ENCODE measurements at places on chromosomes 1 and 21.
A peak's percentile ranks its signal among the peaks of the same experiment; 100 is the strongest.

DNA sequence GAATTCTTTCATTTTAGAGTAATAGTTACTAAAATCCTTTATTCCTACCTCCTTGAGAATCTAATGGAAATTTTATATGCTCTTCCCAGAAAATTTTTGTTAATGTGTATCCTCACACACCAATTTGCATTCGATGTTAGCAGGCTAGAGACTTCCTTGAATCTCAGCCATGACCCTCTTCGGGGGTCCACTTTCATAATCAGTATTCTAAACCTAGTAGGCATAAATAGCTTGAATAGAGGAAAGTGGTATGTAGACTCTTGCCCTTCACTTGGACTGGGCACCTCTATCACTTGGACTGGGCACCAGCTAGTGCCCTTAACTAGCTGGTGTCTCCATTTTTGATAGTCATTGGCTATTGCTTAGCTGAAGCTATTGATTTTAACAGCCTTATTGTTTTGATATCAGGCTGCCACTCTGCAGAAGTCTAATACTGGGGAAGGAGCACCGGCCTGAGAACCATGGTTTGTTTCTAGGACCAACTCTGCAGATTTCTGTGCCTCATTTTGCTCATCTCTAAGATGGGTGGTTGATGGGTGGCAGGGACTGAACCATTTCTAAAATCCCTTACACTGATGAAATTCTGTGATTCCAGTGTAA, 42.8 kb downstream of the MRPL39 start:
- DNase-seq: no peak

- DNase-seq: peak; percentile 89
Observed at GRCh38 chr1:177256153-177257075, 85.7 kb downstream of the BRINP2 start.

DNA sequence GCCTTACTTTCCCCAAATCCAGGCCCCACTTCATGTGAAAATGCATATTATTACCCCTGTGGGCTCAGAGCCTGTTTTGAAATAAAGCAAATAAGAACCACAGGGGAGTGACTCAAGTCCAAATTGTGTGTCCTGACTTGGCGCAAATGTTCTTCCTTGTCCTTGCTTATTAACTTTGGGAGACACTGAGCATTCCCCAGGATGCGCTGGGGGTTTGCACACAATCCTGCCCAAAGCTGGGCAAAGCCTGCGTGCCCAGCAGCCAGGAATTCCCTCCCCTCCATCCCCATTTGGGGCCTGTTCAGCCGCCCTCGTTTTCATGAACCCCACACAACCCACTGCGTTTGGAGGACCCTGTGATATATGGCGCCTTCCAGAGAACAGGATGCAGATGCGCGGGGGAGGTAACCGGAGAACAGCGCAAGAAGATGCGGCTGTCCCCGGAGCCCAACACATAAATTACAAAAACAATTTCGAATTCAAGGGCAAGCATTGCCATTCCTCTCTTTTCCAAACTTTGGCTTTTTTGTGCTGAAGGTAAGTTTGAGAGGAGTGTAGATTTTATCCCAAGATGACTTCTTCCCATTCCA, 42.4 kb upstream of the CLDN14 start:
- no peak for DNase-seq

DNA sequence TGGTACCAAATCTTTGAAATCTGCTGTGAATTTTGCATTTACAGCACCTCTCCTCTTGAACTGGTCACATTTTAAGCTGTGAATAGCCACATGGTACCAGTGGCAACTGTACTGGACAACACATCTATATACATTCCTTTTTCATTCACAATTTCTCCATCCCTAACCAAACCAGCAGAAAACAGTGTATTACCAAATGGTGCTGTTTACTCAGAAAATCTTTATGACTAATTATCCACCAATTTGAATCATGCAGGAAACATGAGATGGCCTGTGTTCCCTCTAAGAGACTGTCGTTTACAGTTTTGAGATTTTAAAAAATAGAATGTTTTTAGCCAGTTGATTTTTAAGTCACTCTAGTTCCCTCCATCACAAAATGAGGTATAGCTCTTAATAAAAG, 17.6 kb upstream of the CCT8 start:
- no peak for DNase-seq

DNA sequence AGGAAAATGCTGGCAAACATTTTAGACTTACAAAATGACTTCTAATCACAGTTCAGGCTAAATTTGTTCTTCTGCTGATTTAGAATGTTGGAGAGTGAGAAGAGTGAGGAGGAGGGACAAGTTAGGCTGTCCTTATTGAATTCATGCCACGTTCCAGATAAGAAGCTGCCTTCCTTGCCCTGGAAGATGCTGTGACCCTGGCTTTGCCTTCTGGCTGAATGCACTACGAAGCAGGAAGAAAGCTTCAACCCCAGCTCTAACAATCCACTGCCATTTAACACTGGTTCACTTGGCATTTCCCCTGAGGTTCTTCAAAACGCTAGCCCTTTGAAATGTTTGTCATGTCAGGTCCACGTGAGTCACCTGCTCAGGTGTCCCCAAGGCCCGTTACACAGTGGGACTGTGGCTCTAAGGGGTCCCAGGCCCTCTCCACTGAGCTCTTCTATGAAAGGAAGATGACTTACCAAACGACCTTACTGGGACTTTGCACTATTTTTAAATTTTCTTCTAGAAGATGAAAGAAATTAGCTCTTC, 30.0 kb upstream of the LRRC8C start:
- no peak for DNase-seq

DNA sequence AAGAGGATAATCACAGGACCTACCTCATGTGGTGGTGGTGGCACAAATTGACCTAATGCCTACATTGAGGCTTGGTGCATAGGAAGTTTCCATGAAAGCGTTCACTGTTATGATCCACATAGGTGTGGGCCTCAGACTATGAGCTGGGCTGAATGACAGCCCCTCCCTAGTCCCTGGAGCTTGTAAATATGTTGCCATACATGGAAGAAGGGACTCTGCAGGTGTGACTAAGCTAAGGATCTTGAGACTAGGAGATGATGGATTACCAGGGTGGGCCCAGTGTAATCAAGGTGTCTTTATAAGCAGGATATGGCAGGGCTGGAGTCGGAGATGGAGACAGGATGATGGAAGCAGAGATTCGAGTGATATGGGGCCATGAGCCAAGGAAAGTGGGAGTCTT, 31.0 kb upstream of the KCNE1 start:
- DNase-seq: no peak

DNA sequence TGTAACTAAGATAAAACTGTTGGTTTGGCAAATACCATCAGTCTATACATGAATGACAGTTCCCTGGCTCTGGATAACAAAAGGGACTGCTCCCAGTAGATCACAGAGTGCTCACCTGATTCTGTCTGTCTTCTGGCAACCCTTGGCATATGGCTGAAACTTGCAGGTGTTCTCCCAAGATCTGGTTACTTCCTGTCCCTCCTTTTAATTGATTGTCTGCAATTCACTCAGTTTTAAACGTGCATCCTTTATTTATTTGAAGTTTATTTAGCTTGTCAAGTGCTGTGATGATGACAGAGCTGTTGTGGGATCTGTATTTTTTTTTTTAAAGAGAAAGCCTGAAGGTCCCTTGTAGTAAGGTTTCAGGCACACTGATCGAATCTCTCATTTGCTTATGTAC, 3.4 kb downstream of the KCNA3 start:
- no peak for DNase-seq

- no peak for DNase-seq
Observed at GRCh38 chr1:166914111-166914510, 38.0 kb upstream of the TADA1 start.

DNA sequence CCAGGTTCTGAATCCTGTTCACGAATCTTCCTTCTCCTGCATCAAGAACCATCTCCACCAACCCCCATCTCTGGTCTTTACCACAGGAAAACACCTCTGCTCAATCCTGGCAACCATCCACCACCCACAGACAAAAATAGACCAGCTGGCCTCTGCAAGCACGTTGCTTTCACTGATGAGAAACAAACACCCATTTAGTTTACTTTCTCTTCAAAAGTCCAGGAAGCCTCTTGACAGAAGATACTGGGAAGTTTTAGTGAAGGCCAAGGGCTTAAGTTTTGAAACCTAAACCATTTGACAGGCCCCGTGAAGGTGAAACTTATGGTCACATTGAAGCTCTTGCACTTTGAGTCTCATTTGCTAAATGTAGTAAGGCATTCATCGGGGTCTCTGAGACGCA, 122.6 kb upstream of the PPP2R5A start:
- no peak for DNase-seq

GRCh38 chr21:45826676-45827301, 154.8 kb upstream of the COL6A1 start:
- DNase-seq: peak; percentile 32

DNA sequence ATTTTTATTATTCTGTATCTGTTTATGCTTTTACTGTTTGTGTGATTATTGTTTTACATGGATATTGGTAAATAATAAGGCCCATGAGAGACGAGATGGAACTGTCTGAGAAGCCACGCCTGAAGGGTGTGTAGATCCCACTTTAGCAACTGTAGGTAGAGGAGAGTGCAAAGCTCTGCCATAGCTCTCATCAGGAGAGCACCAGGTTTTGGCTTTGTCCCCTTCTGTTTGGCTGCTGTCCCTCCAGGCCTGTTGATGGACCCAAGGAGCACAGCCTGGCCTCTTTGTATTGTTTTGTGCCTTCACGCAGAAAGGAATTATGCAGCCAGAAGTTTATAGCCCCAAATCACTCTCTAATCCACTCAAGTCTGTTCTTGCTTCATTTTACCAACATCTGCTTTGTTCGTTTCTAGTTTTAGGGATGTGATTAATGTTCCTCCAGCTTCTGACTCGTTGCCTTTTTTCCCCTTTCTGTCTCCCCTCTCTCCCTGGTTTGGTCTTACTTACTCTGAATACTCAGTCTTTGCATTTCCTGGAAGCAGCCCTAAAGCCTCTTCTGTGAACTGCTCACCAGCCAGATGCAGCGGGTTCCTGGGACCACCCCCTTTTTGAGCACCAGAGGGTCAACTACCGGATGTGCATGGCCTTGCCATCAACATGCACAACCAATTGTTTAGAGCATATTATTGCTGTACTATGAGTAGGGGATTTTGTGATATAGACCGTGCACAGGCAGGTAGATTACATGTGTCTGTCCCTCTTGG, 127.3 kb downstream of the HHAT start:
- DNase-seq: no peak

DNA sequence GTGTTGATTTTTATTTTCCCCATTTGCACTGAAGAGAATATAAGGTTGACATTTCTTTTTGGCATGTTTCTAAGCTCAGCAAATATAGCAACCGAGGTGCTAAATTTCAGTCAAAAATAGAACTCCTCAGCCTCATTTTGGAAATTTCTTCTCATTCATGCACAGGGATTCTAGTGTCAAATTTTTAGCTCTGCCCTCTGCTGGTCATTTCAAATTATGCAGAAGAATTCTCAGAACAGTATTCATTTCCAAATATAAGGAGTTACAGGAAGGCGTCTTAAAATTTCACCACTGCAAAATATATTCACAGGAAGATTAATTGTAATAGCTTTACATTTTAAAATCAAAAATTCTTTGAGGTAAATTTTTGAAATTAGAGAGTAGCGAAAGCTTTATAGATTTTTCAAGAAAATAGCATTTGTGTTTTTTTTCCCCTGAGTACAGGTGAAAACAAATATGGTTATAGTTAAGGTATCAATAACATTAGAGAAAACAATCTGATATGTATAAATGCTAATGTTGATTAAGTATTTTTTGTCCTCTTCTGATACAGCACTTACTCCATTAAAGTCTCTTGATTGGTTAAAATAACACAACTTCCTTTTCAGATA, 57.9 kb downstream of the FMN2 start:
- no peak for DNase-seq

DNA sequence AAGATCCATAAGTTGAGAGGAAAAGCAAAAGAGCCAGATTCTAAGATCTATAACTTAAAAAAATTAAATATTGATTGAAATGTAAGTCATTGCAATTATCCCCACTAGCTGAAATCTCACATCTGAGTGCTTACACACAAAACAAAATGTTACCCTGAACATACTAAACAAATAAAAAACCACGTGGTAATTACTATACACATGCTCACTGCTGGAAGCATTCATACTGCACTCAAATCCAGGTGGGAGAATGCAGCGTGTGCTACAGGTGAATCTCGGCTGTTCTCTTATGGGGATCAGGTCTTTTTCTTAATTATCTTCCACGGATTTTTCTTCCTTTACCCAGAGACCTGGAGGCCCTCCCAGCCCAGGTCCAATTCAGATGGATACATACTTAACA, 74.3 kb downstream of the SDC3 start:
- no peak for DNase-seq

DNA sequence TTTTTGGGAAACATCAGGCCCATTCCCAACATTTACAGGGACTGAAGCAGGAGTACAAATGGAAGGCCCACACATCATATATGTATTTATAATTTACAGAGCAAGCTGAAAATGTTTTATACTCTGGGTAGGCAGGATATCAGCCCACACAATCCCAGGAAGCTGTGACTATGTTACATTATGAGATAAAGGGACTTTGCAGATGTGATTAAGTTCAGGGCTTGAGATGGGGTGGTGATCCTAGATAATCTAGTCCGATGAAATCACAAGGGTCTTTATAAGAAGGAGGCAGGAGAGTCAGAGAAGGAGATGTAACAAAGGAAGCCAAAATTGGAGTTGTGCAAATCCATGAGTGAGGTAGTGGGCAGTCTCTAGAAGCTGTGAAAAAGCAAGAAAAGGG, 160.5 kb downstream of the PDE4B start:
- no peak for DNase-seq

- peak; percentile 5 for DNase-seq
Observed at GRCh38 chr21:36321325-36322082, 1.5 kb downstream of the MORC3 start.

DNA sequence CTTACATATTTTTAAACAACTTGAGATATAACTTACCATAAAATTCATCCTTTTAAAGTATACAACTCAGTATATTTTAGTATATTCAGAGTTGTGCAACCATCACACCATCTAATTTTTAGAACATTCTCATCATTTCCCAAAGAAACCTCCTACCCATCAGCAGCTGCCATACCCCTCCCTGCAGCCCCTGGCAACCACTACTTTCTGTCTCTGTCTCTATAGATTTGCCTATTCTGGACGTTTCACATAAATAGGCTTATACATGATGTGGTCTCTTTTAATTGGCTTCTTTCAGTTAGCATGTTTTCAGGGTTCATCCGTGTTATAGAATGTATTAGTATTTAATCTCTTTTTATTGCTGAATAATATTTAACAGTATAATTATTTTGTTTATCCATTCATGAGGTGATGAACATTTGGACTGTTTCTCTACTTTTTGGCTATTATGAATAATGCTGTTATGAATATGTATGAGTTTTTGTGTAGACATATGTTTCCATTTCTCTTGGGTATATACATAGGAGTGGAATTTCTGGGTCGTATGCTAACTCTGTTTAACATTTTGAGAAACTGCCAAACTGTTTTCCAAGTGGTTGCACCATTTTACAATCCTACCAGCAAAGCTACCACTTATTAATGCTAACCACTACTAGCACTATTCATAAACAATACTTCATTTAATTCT, 29.5 kb downstream of the WDR26 start:
- no peak for DNase-seq

- DNase-seq: no peak
Observed at GRCh38 chr1:185759061-185759460, 24.9 kb downstream of the HMCN1 start.

- no peak for DNase-seq
Observed at GRCh38 chr1:153968000-153968363, 280 bp downstream of the CREB3L4 start.

GRCh38 chr1:225711236-225711937, 58.5 kb upstream of the ENAH start:
- no peak for DNase-seq

GRCh38 chr1:205858141-205858961, 8.4 kb upstream of the PM20D1 start:
- no peak for DNase-seq

Measured in head of caudate nucleus (tissue), 42 donors.